Muscle of leg (tissue), 16 donors: ENCODE measurements at places on chromosomes 12 and 14. TPM values are rescaled to one million over a fixed set of nuclear protein-coding genes. Genes with fewer than 3 reads are reported as not detected.

The RACGAP1 gene
- 25.9 TPM for polyA plus RNA-seq

The MIA2 gene
- 13.3 TPM for polyA plus RNA-seq

The EXOC3L4 gene
- polyA plus RNA-seq = 0.26 TPM

The CCDC184 gene
- 1.8 TPM for polyA plus RNA-seq

The LRTM2 gene
- polyA plus RNA-seq = 0.09 TPM
